Lower leg skin (tissue), 4 donors: ENCODE measurements at places on chromosomes 7 and 10. TPM values are rescaled to one million over a fixed set of nuclear protein-coding genes. Genes with fewer than 3 reads are reported as not detected.
A peak's percentile ranks its signal among the peaks of the same experiment; 100 is the strongest.

DNA sequence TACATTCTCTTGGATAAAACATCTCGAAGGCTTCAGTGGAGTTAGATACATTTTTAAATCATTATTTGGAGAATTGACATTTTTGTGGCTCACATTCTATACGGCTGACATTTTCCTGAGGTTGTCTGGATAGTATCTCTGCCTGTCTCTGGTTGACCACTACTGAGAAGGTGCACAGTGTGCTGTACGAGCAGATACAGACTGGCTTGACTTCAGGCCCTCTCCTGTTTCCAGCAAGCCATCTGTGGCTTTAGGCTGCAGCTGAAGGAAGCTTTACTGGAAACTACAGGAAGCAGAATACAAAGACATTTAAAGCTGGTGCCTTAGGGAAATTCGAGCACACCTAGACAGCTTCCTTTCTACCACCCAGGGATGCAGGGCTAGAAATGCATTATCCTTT is 39.3 kb upstream of the RSU1 start:
- DNase-seq = no peak

DNA sequence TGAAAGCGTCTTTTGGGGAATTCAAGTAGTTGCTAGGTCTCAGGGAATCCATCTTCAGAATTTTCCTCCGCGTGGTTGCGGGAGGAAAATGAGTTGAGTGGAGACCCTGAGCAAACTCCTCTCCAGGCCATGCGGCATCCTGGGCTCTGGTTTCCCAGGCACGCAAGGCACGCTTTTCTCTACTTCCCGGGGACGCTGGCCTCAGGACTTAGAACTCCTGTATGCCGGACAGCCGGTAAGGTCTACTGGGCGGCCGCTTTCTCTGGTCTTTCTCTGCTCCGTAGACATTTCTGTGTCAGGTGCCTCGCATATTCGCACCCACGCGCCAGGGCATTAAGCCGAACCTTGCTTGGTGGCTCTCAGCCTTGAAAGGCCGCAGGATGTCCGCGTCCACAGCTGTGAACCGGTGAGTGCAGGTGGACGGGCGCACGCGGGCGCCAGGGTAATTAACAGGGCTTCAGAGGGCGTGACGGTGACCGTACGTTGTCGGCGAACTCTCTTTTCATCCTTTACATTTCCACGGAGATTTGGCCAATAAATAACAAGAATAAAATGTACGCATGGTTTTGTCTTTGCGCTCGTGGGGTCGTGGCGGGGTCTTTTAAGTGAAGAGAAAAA is 992 bp upstream of the RBM20 start:
- DNase-seq = no peak

- no peak for DNase-seq
Measured at GRCh38 chr7:38153515-38153914, 24.5 kb upstream of the STARD3NL start.

DNA sequence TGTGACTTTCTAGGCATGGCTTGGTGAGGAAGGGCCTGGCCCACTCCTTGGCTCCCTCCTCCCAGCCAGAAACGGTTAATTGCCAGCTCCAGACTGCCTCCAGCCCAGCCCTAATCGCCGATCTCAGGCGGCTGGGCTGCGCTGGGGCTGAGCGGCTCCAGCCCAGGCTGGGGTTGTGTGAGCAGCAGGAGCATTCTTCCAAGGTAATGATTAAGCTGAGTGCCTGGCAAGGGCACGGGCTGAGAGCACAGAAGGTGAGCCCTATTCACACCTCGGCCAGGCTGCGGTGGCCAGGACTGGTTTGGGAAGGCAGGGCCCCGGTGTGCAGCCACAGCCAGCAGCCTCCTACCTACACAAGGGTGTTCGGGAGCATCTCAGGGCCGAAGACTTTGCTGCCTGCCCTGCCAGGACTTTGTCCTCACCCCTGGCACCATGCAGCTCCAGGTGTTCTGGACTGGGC is at the start of gene TMEM72:
TSS of gene TMEM72 (plus strand) at position 257 of the 460 bp plus-strand sequence. CDS start at position 433, 176 bp downstream.
- DNase-seq = no peak

DNA sequence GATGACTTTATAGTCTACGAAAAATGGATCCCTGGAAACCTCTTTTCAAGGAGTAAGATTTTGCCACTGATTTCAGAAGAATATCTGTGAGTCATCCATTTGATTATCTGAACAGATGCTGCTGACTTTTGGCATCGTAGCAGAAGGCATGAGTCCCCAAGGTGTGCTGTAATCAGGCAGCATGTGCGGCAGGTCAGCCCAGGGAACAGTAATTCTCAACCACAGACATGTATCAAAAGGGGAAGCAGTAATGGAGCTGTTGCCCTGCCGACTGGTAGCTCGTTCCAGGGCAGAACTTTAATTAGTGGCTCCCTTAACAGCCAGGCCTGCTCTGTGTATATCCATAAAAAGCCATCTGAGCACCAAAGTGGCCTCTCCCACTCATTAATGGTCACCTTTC is 5.7 kb upstream of the VWC2 start:
- DNase-seq = no peak

- DNase-seq = no peak
Measured at GRCh38 chr7:15643000-15643705, 43.3 kb downstream of the MEOX2 start.

DNA sequence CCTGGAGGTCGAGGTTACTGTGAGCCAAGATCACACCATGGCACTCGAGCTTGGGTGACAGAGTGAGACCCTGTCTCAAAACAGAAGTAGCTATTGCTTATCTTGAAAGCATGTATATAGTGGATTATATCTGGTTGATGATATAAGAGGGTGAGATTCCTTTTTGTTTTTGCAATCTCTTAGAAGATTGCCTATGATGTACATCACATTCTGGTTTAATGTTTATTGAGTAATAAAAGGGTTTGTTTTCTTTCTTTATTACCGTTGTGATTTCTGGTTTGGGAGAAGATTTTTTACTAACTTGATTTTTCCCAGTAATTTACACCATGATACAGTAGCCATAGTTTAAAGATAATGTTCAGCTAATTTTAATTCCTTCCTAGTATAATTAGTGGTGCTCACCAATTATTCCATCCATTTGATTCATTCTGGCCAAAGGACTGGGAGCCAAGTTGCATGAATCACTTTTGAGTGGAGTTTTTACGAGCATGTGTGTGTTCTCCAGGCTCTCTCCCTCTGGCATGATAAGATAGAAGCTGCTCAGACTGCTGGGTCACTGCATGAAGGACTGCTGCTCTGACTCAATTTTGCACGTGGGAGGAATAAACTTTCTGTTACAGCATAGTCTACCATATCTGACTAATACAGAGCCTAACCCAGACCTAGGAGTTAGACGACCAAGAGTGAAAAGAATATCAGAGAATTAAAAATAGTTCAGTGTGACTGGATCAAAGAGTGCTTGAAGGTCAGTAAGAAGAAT is 13.5 kb upstream of the TSPAN13 start:
- no peak for DNase-seq

- no peak for DNase-seq
Measured at GRCh38 chr10:20608503-20608902, 288.6 kb downstream of the NEBL start.

DNA sequence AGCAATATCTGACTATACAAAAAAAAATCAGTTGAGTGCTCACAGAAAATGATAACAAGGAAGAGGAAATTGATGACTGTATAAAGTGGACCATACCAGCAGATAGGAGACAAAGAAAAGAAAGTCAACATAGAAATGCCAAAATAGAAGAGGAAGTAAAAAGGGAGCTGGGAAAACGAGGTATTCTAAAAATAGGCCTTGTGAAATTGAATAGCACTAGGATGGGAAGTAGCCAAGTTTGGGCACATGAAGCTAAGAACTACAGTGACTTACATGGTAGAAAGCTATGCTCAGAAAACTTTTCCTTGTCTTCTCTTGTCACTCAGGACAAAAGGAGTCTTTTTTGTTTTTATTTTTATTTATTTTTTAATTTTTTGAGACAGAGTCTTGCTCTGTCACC is 76.2 kb upstream of the APBB1IP start:
- no peak for DNase-seq

GRCh38 chr10:128066870-128067382 is 59.3 kb downstream of the MKI67 start:
- peak; percentile 57 for DNase-seq

DNA sequence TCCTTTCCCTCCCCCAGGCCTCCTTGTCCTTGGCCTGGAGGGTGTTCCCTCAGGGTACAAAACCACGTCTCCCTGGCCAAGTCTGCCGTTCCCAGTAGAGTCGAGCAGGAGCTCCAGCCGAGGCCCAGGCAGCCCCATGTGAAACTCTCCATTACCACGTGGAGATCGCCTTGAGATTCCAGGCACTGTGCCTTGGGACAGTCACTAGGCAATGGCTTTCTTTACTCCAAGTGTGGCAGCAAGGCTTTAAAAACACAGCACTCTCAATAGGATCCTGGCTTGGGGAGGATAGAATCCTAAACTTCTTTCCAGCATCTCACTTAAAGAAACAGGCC is 57.5 kb downstream of the PLXNA4 start:
- peak; percentile 43 for DNase-seq

DNA sequence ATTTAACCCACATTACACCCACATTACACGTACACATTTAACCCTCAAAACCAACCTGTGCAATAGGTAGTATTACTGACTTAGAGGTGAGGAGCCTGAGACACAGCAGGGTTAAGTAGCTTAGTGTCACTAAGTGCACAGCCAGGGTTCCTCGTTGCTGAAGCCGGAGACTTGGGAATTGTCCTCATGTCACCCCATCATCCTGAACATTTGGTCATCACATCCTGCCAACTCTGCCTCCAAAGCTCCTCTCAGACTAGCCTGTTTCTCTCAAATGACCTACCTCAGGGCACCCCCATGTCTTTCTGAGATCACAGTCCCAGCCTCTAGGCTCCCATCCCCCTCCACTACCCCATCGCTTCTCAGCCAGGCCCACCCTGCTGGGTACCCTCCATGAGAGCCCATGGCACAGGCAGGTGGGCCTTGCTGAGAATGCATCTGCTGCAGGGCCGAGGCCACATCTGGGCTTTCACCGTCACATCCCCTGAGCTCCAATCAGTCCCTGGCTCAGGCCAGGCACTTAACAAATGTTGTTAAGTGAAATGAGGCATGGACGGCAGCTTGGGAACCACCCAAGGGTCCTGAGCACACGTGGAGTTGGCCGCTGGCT is 21.1 kb upstream of the PCBD1 start:
- no peak for DNase-seq

- DNase-seq = no peak
Measured at GRCh38 chr7:98369726-98370125, 31.2 kb downstream of the BAIAP2L1 start.

DNA sequence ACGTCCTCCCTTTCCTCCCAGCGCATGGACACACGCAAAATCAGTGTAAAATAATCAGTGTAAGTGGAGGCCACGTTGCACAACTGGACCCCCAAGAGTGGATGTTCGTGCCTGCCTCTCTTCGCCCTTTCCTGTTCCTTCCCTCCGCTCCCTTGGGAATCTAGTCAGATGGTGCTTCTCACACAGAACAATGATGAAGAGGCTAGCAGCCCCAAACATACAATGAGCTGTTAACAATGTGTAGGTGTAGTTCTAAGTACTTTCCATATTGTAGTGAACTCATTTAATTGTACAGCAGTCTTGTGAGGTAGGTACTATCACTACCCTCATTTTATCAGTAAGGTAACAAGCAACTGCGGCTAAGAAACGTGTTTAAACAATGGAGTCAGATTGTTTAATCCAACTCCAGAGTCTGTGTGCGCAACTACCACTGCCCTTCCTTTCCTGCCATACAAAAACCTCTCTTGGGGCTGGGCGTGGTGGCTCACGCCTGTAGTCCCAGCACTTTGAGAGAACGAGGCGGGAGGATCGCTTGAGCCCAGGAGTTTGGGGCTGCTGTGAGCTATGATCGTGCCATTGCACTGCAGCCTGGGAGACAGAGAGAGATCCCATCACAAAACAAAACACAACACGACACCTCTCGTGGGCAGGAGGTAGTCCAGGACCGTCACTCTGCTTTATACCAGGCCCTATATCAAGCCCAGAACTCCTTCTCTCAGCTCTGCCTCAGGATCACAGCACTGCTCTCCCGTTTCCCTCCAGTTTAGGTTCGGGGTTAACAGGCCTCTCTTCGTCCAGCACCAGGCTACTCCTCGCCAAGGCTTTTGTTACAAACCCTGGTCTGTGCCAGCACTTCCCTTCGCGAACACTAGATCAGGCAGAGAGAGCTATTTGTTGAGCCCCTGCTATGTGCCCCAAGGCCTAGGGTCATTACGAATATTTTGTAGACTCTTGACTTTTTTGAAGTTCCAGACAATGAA is 1.1 kb downstream of the FKBP9 start:
- DNase-seq = peak; percentile 90

GRCh38 chr10:68132391-68132790 is 23.1 kb downstream of the MYPN start:
- no peak for DNase-seq

GRCh38 chr7:76149847-76150691 is 51.6 kb upstream of the SRRM3 start:
- no peak for DNase-seq

DNA sequence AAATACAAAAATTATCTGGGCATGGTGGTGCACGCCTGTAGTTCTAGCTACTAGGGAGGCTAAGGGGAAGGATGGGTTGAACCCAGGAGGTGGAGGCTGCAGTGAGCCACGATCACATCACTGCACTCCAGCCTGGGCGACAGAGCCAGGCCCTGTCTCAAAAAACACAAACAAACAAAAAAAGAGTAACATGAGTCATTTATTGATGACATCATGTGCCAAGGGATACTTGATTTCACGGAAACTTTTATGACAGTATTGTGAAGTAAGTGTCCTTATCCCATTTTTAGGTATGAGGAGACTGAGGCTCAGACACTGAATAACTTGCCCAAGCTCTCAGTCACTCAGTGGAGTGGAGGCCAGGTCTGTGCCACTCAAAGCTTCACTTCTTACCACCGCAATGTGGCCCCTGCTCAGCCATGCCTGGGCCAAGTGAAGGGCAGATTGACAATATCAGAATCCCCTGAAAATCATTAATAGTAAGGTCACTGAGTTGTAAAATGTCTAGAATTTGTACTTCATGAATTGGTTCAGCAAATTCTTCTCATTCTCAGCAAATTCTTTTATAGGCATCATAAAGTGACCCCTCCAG is 36.5 kb downstream of the EMX2 start:
- no peak for DNase-seq

DNA sequence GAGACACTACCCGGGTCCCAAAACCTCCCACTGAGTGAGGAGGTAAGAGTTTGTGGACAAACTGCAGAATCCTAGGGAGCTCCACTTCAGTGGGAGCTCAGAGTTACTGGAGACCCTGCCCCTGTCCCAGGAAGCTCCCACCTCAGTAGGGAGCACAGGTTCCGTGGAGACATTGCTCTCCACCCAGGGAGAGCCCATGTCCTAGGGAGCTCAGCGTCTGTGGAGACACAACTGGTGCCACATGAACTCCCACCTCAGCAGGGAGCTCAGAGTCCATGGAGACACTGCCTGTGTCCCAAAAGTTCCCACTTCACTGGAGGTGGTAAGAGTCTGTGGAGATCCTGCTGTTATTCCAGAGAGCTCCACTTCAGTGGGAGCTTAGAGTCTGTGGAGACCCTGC is 6.3 kb downstream of the MYO1G start:
- no peak for DNase-seq

The FAM200A gene
- 5.0 TPM for total RNA-seq

The ABI1 gene
- 78.5 TPM for total RNA-seq

The TCAF2 gene
- total RNA-seq = 6.3 TPM

The UCMA gene
- not detected for total RNA-seq

The ABCA13 gene
- 0.08 TPM for total RNA-seq

The UPP1 gene
- total RNA-seq = 3.9 TPM

The BLNK gene
- 2.4 TPM for total RNA-seq
